Naive B cell (primary cell): ENCODE measurements at places on chromosomes 4 and X. TPM values are rescaled to one million over a fixed set of nuclear protein-coding genes. Genes with fewer than 3 reads are reported as not detected.

DNA sequence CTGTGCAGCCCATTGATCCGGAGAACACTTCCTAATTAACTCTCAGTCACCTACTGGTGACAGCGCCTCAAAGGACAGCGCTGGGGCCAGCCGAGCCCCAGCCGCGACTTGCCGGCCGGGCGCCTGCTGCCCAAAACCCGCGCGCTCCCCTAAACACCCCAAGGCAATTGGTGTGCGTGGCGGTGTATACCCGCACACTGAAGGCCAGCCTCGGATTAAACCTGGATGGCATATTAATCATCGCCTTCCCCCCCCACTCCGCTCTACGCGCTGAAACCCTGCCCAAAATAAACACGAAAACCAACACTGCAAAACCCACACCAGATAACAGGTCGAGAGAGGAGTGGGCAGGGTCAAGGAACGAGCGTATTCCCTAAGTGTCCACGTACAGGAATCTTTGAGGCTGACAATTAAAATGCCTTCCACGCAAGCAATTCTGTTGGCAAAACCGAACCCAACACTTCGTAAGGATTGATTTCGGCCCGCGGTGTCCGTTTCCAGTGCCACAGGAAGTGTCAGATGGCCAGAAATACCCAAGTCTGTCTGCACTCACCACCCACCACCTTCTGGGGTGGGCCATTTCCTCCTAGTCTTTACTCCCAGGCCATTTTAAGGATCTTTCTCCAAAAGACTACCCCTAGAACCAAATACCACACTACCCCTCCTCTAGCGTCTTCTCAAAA lies 2.7 kb downstream of the BCOR start:
- no peak for DNase-seq
- peaks cover 41% of the 10 kb centered on the region for H3K4me1 ChIP-seq
- H3K27ac ChIP-seq, result peak overlapping the region; percentile 94
- no peaks in the 10 kb centered on the region for H3K36me3 ChIP-seq
- no peaks in the 10 kb centered on the region for H3K27me3 ChIP-seq

GRCh38 chrX:147522981-147523380 lies 388.7 kb upstream of the FMR1 start:
- H3K27me3 ChIP-seq, result no peaks in the 10 kb centered on the region
- H3K36me3 ChIP-seq, result no peaks in the 10 kb centered on the region
- no peak overlapping the region for H3K27ac ChIP-seq
- H3K4me1 ChIP-seq, result no peaks in the 10 kb centered on the region
- DNase-seq, result no peak
- H3K4me3 ChIP-seq, result no peak overlapping the region

RADX gene
- 2.6 TPM for polyA plus RNA-seq

GRCh38 chr4:130703211-130703935 lies 1607.4 kb downstream of the C4orf33 start:
- H3K27me3 ChIP-seq, result no peaks in the 10 kb centered on the region
- no peak overlapping the region for H3K4me3 ChIP-seq
- DNase-seq, result no peak
- no peak overlapping the region for H3K27ac ChIP-seq
- H3K4me1 ChIP-seq, result no peaks in the 10 kb centered on the region

GLA gene
- polyA plus RNA-seq, result 23.7 TPM

DNA sequence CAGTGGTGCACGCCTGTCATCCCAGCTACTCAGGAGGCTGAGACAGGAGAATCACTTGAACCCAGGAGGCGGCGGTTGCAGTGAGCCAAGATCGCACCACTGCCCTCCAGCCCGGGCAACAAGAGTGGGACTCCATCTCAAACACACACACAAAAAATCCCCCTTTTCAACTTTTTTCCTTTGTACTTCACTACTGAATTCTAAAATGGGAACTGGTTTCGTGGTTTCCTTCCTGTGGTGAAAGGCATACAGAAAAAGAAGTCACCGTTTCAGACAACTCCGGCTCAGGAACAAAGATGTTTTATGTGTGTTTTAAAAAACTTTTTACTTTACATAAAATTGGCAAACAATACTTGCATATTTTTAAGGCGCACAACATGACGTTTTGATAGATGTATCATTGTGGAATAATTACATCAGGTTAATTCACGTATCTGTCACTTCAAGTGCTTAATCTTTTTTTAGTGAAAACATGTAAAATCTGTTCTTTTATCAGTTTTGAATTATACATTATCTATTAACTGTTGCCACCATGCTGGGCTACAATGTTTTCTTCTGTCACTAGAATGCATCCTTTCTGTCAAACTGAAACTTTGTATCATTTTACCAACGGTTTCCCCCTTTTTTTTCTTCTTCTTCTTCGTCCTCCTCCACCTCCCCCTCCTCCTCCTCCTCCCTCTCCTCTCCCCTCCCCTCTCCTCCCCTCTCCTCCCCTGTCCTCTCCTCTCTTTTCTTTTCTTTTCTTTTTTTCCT lies 186.0 kb downstream of the CRLF2 start:
- H3K36me3 ChIP-seq, result no peaks in the 10 kb centered on the region
- H3K27ac ChIP-seq, result peak overlapping the region; percentile 92
- peaks cover 18% of the 10 kb centered on the region for H3K4me1 ChIP-seq
- H3K27me3 ChIP-seq, result no peaks in the 10 kb centered on the region
- DNase-seq, result peak; percentile 38

GRCh38 chrX:72346302-72346949 lies 40.7 kb upstream of the CITED1 start:
- no peak overlapping the region for H3K4me3 ChIP-seq
- H3K36me3 ChIP-seq, result peaks cover 14% of the 10 kb centered on the region
- H3K27me3 ChIP-seq, result no peaks in the 10 kb centered on the region
- no peak for DNase-seq
- no peaks in the 10 kb centered on the region for H3K4me1 ChIP-seq
- no peak overlapping the region for H3K27ac ChIP-seq

DNA sequence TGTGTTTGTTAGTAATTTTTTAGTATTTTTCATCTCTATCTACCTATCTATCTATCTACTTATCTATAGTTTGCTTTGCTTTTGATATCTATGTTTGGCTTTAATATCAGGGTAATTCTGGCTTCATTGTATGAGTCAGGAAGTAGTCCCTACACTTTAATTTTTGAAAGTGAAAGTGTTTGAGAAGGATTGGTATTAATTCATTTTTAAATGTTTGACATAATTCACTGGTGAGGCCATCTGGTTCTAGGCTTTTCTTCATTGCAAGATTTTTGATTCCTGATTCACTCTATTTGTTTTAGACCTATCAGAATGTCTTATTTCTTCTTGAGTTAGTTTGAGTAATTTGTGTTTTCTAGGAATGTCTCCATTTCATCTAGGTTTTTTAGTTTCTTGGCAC lies 20.2 kb upstream of the TCP11X2 start:
- H3K4me1 ChIP-seq, result no peaks in the 10 kb centered on the region
- peaks cover 3% of the 10 kb centered on the region for H3K27me3 ChIP-seq
- no peaks in the 10 kb centered on the region for H3K36me3 ChIP-seq

GRCh38 chrX:146224442-146224841 lies 406.8 kb downstream of the SLITRK2 start:
- no peak overlapping the region for H3K27ac ChIP-seq
- no peaks in the 10 kb centered on the region for H3K4me1 ChIP-seq
- H3K4me3 ChIP-seq, result no peak overlapping the region
- no peaks in the 10 kb centered on the region for H3K36me3 ChIP-seq
- H3K27me3 ChIP-seq, result no peaks in the 10 kb centered on the region

GRCh38 chr4:105709081-105709450 lies 482 bp downstream of the GSTCD start:
- H3K27me3 ChIP-seq, result no peaks in the 10 kb centered on the region
- DNase-seq, result no peak
- H3K36me3 ChIP-seq, result no peaks in the 10 kb centered on the region
- peak overlapping the region; percentile 100 for H3K4me3 ChIP-seq
- H3K27ac ChIP-seq, result peak overlapping the region; percentile 98
- H3K4me1 ChIP-seq, result peaks cover 26% of the 10 kb centered on the region

DNA sequence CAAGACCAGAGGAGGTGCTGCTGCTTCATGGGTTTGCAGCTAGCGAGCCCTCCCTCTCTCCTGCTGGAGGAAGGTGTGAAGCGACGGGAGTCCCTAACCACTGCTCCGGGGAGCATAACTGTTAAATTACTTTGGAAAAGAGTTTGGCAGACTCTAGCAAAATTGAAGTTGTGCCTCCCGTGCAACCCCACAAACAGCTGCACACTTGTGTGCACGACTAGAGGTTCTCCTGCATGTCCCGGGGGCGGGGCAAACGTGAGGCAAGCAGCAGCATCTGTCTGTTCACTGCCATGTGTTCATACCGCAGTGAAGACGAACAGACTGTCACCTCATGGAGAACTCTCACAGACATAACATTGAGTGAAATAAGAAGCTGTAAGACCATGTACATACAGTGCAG lies 34.5 kb downstream of the TNIP2 start:
- H3K4me1 ChIP-seq, result peaks cover 3% of the 10 kb centered on the region
- H3K4me3 ChIP-seq, result no peak overlapping the region
- no peaks in the 10 kb centered on the region for H3K36me3 ChIP-seq
- H3K27me3 ChIP-seq, result no peaks in the 10 kb centered on the region
- DNase-seq, result no peak

DNA sequence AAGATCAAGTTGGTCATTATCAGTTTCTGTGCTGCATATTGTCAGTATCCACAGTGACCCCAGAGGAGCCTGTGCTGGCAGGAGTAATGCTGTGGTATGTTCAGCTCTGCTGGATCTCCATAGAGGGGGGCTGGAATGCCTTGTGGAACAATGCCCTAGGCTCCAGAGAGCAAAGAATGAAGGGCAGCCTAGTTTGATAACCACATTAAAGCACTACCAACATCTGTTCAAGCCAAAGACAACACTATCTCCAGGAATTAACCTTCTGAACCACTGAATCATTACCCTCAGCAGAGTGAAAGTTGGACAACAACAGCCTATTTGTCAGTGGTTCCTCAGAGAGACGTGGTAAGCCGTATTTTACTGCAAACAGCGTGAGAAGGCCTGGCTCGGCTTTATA lies 192.3 kb upstream of the CXorf66 start:
- DNase-seq, result no peak
- H3K27ac ChIP-seq, result no peak overlapping the region
- H3K4me1 ChIP-seq, result no peaks in the 10 kb centered on the region
- no peaks in the 10 kb centered on the region for H3K36me3 ChIP-seq

OTC gene
- polyA plus RNA-seq, result not detected

GRCh38 chrX:103477496-103477895 lies 41.8 kb downstream of the RAB40A start:
- no peaks in the 10 kb centered on the region for H3K36me3 ChIP-seq
- H3K27ac ChIP-seq, result no peak overlapping the region
- H3K4me3 ChIP-seq, result no peak overlapping the region

DNA sequence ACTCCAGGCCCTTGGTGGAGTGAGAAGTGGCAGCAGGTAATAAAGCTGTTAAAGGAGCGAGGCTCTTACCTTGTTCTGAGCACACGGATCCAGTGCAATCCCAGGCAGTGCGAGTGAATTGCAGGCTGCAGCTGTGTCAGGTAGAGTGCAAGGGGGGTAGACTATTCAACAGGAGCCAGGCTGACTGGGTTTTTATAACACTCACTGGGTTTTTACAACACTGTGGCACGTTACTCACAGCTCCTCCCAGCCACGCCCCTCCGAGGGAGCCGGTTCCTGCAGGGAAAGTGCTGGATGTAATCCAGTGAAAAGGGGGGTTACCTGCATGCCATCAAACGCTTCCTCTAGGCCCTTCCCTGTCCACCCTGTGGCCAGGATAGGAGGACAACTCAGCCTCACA lies 358 bp downstream of the FGFBP1 start:
- H3K27ac ChIP-seq, result no peak overlapping the region
- H3K36me3 ChIP-seq, result no peaks in the 10 kb centered on the region
- DNase-seq, result no peak
- peaks cover 7% of the 10 kb centered on the region for H3K27me3 ChIP-seq

DNA sequence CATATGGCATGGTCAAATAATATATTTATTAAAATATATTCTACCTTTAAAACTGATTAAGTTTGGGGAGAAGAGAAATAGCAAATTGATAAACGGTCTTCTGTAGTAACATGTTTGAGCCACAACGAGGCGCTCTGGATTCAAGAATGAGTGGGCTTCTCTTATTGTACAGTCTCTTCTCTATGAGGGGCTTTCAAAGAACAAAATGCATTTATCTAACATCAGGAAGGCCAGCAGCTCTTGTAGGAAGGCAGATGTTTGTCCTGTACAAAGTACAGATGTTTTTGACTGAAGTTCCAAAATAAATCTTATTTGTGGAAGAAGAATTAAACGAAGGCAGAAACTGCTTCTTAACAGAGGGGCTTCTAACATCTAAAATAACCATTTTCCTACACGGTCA lies 153.6 kb downstream of the RASL11B start:
- H3K27ac ChIP-seq, result no peak overlapping the region
- H3K27me3 ChIP-seq, result no peaks in the 10 kb centered on the region
- H3K4me3 ChIP-seq, result no peak overlapping the region
- H3K36me3 ChIP-seq, result no peaks in the 10 kb centered on the region
- DNase-seq, result no peak
- H3K4me1 ChIP-seq, result peaks cover 13% of the 10 kb centered on the region

MAGEA8 gene
- polyA plus RNA-seq, result 0.16 TPM

- H3K36me3 ChIP-seq, result peaks cover 21% of the 10 kb centered on the region
- no peak for DNase-seq
- no peaks in the 10 kb centered on the region for H3K27me3 ChIP-seq
- peaks cover 11% of the 10 kb centered on the region for H3K4me1 ChIP-seq
- no peak overlapping the region for H3K4me3 ChIP-seq
These were observed 22.9 kb downstream of the TNIP2 start for GRCh38 chr4:2733001-2733843.

CLDN34 gene
- not detected for polyA plus RNA-seq

DNA sequence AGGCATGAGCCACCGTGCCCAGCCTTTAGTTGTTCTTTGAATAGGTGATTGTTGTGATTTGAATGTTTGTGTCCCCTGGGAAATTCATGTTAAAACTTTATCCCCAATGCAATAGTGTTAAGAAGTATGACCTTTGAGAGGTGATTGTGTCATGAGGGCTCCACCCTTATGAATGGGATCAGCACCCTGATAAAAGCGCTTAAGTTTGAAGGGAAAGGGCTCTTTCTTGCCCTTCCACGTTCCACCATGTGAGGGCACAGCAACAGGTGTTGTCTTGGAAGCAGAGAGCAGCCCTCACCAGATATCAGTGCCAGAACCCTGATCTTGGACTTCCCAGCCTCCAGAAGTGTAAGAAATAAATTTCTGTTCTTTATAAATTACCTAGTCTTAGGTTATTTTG lies 33.7 kb upstream of the RP2 start:
- DNase-seq, result no peak
- H3K27me3 ChIP-seq, result no peaks in the 10 kb centered on the region
- H3K36me3 ChIP-seq, result no peaks in the 10 kb centered on the region
- H3K4me3 ChIP-seq, result no peak overlapping the region

- no peak for DNase-seq
- no peaks in the 10 kb centered on the region for H3K36me3 ChIP-seq
- H3K27me3 ChIP-seq, result no peaks in the 10 kb centered on the region
- H3K27ac ChIP-seq, result no peak overlapping the region
These were observed 45.1 kb downstream of the ARHGEF9 start for GRCh38 chrX:63739885-63740284.

GRCh38 chr4:38782452-38783108 lies at the start of gene TLR10:
TLR10 (minus strand) TSS chr4:38782990; CDS start chr4:38775590, 7,400 bp downstream.
- no peaks in the 10 kb centered on the region for H3K27me3 ChIP-seq
- H3K4me3 ChIP-seq, result peak within 1 kb of the TSS; percentile 84
- peaks cover 7% of the 10 kb centered on the region for H3K36me3 ChIP-seq
- DNase-seq, result peak; percentile 75

DNA sequence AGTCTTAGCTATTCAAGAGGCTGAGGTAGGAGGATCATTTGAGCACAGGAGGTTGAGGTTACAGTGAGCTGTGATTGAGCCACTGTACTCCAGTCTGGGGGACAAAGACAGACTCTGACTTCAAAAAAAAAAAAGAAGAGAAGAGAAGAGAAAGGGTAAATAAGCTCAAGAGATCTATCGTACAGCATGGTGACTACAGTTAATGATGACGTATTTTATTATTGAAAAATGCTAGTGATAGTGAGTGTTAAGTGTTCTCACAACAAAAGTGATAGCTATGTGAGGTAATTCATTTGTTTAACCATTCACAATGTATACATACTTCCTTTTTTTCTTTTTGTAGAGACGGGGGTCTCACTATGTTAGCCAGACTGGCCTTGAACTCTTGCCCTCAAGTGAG lies 121.5 kb upstream of the RPL34 start:
- no peak for DNase-seq
- H3K27ac ChIP-seq, result no peak overlapping the region
- H3K4me3 ChIP-seq, result no peak overlapping the region
- H3K4me1 ChIP-seq, result peaks cover 13% of the 10 kb centered on the region
